ENCODE measurements at places on chromosomes 1 and 21.
A peak's percentile ranks its signal among the peaks of the same experiment; 100 is the strongest.

DNA sequence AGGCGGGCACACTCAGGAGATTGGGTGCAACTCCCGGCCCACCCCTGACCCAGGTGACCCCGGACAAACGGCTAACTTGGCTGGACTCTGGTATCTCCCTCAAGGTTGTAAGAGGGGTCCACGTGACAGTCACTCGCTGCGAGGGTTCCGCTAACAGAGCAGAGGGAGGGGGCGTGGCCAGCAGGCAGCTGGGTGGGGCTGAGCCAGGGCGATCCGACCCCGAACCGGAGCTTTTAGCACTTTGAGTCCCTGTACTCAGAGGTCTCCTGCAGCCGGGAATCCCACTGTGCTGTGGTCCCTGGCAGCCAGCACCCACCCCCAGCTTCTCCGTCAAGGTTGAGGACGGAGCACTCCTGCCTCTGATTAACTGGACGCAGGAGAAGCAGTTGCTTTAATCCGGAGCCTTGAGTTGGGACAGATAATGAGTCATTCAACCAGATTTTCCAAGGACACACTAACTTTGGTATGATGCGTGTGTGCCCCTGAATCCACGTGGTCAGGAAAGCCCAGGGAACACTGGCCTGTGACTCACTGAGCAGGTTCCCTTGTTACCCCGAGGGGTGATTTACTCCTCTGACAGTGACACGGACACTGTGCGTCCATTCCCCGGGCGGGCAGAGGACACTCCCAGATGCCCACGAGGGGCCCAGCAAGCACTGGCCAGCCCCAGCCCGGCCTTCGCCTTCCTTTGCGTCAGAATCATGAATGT, 16.8 kb downstream of the TRPM2 start:
- DNase-seq: peak; percentile 73

DNA sequence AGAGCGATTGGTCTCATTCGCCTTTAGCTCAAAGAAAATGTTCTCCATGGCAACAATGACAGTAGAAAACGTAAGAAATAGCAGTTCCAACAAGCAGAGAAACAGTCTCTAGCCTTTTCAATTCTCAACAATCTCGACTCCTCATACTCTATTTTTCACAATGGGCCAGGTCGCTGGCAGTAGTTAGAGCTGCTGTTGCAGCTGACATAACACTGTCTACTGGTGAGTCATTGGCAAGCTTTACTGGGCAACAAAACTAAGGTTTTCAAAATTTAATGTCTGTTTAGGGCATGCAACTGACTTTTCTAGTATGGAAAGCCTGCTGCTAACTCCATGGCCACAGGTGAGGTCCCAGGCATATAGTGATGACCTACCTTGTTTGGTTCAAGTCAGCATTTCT, 221.1 kb upstream of the KAZN start:
- no peak for DNase-seq

DNA sequence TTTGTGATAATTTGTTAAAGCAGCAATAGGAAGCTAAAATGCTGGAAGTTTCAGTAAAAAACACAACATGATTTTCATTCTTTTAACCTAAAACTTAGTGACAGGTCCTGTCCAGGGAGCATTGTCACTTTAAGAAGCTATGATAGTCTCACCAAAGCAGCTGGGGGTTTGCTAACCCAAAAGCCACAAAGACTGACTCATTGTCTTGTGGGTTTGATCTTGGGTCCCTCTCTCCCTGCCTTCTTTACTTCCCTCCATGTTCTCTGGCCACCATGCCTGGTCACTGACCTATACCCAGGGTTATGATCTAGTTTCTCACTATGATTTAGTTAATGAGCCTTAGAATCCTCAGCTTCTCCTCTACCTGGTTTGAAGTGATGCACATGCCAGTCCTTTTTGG, 213.5 kb upstream of the PTGFR start:
- no peak for DNase-seq

- no peak for DNase-seq
These were observed 375.6 kb downstream of the BRINP2 start for GRCh38 chr1:177546346-177546745.

- DNase-seq: no peak
These were observed 566.7 kb downstream of the KIF26B start for GRCh38 chr1:245721488-245721887.
